ENCODE measurements at places on chromosomes 3 and 15. TPM values are rescaled to one million over a fixed set of nuclear protein-coding genes. Genes with fewer than 3 reads are reported as not detected.

DNA sequence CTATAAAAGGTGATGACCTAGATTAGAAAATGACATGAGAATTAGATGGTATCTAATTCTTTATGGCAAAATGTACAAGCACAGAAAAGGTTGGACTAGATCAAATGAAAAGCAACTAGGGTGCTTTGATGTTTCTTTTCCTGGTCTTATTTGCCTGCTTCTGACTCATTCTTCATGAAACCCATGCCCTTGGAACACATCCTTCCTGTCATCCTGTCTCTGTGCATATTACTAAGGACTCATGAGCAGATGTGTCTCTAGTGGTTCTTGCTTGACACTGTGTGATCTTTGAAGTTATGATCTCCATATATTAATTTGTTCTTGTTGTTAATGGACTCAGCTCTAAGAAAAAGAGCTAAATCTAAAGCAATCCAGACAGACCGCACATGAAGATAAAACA lies 314.0 kb downstream of the ERC2 start:
- peak; percentile 10 for DNase-seq

- peak; percentile 11 for DNase-seq
Measured at GRCh38 chr3:165884518-165884917, 47.3 kb upstream of the BCHE start.

DNA sequence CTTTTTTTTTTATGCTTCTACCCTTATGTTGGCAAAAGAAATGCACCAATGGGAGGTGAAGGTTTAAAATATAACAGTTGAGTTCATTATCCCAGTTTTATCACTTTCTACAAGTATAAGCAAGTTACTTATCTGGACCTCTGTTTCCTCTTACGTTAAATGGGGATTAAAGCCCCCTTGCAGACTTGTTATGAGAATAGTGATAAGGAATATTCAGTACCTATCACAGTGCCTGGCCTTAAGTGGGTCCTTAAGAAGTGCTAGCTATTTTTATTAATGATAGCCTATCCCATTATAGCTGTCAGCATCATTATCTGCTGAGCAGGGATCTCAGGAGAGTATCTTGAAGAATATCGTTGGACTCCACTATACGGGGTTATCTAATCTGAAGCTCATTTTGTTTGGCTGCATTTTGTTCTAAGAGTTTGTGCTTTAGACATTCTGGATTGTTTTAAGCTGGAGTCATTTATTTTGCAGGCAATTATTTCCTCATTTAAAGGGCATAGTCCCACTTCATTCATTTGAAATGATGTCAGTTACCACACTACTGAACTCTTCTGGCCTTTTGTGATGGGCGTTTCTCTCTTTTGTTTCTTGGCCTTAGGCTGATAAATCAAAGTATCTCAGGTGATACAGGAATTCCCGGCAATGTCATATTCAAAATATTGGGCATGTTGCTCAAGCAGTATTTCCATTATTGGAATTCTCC lies 28.8 kb downstream of the RAB8B start:
- peak; percentile 47 for DNase-seq

DNA sequence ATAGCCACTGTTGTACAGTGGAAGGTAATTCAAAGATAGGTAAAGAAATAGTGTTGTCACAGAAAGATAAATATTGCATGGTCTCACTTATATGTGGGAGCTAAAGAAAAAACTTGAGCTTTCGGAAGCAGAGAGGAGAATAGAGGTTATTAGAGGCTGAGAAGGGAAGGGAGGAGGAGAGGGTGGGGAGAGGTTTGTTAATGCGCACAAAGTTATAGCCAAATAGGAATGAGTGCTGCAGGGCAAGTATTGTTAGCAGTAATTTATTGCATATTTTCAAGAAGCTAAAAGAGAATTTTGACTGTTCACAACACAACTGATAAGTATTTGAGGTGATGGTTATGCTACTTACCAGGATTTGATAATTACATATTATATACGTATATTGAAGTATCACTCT lies 154.2 kb downstream of the GABRG3 start:
- no peak for DNase-seq

GRCh38 chr3:125482406-125482805 lies 37.6 kb downstream of the SNX4 start:
- no peak for DNase-seq

GRCh38 chr15:101090428-101090790 lies 161.4 kb downstream of the CHSY1 start:
- no peak for DNase-seq

GRCh38 chr3:155763870-155764463 lies 19.1 kb upstream of the PLCH1 start:
- DNase-seq = no peak

GRCh38 chr3:172646439-172647015 lies 64.3 kb downstream of the NCEH1 start:
- DNase-seq = peak; percentile 41

DNA sequence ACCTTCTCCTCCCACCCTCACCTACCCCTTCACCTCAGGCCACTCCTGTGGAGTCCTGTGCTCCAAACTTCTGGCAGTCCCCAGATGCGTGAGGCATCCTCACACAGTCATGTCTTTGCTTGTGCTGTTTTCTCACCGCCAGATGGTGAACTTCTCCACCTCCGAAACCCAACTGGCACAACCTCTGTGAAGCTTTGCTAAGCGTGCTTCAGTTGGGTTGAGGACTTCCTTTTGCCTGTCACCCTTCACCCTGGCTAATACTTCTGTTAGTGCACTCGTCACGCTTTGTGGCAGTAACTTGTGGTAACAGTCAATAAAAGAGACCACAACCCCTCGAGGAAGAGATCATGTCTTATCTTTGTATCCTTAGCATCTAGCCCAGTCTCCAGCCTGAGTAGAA lies 42.0 kb upstream of the SKOR1 start:
- DNase-seq = no peak

DNA sequence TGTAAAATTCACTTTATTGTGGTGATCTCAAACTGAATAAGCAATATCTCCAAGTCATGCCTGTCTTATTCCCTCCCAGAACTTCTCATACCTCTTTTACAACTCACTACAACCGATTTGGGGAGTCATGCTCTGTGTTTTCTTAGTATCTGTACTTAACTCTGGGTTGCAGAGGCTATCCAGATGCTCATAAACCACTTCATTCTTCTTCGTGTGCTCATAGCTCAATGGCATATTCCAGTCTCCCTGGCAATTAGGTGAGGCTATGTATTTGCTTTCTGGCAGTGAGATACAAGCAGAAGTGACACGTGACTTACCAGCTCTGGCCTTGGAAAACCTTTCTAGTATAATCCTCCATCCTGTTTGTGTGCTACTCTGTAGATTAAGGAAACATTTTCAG lies 360.9 kb downstream of the ZNF385D start:
- DNase-seq = peak; percentile 22

- no peak for DNase-seq
Measured at GRCh38 chr3:15638891-15639262, 37.3 kb downstream of the BTD start.

DNA sequence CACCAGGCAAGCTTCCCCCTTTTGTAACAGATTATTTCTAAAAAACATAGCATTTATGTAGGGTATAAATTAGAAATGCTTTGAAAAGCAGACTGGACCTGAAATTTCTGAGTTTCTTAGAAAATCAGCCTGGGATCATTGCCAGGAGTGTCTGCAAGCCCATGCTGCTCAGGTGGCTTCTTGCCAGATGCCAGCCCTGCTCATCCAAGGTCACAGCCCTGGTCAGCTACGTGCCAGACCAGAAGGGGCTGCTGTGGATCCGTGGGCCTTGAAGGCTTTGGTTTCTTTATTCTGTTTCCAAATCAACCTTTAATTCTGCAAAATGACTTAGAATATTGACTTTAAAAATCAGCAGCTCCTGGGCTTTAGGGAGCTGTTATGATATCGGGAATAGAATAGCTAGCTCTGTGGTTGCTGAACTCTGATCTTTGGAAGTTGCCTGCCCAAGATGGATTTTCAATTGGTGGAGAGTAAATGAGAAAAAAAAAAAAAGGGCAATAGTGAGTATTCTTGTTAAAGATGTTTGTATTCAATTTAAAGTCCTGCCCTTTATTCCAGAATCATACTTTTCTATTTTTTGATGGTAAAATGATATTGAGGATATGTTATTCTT lies 370.1 kb upstream of the ONECUT1 start:
- DNase-seq = no peak

GRCh38 chr3:38313695-38314094 lies 31.6 kb downstream of the SLC22A14 start:
- no peak for DNase-seq

DNA sequence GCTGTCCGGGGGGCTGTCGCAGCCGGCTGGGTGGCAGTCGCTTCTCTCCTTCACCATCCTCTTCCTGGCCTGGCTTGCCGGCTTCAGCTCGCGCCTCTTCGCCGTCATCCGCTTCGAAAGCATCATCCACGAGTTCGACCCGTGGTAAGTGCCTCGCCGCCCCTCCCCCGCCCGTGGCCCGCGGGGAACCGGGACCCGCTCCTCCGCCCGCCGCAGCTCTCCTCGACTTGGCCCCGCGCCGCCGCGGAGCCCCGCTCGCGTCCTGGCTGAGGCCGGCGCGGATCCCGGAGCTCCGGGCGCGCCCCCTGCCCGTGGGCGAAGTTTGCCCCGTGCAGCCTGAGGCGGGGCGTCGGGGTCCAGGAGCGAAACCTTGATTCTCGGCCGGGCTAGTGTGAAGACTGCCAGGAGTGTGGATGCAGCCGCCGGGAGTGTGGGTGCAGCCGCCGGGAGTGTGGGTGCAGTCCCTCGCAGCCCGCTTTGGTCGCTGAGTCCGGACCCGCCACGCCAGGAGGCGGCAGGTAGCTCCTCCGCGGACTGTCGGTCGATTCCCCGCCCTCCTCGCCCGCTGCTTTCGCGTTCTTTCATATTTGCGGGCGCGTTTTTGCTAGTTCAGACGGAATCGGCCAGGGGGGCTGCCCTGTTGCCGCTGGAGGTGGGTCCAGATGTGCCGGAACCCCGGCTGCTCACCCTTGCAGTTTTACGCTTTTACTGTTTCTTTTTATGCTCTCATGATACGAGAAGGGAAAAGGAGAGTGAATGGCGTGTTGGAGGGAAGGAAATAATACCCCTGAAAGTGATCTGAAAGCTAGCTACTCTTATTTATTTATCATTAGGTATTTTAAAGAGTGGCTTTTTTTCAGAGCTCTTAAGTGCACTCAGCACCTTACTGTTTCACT lies 692 bp downstream of the STT3B start:
- DNase-seq = no peak

DNA sequence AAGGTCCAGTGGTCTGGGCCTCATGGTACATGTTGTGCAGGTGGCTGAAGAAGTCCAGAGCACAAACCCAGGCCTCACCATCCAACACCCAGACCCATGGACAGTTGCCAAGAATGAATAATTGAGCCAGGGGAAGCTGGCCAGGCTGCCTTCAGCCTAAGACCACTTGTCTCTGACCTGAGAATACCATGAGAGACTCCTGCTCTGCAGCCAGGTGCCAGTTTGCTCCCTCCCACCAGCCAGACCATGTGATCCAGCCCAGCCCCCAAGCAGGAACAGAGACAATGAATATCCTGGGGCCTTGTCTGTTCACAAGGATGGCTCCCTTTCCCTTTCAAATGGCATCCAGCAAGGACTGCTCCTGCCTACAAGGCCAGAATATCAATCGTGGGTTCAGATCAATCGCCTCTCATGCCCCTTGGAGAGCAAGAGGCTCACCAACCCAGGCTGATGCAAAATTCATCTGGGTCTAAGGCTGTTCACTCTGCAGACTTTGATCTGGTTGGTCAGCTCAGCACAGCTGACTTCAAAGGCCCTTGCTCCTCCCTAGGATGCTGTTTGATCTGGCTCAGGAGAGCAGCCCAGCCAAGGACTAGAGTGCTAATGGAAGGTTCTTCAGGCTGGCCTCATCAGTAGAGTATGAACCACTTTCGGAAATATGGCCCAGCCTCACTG lies 13.4 kb downstream of the TRAIP start:
- DNase-seq = no peak

DNA sequence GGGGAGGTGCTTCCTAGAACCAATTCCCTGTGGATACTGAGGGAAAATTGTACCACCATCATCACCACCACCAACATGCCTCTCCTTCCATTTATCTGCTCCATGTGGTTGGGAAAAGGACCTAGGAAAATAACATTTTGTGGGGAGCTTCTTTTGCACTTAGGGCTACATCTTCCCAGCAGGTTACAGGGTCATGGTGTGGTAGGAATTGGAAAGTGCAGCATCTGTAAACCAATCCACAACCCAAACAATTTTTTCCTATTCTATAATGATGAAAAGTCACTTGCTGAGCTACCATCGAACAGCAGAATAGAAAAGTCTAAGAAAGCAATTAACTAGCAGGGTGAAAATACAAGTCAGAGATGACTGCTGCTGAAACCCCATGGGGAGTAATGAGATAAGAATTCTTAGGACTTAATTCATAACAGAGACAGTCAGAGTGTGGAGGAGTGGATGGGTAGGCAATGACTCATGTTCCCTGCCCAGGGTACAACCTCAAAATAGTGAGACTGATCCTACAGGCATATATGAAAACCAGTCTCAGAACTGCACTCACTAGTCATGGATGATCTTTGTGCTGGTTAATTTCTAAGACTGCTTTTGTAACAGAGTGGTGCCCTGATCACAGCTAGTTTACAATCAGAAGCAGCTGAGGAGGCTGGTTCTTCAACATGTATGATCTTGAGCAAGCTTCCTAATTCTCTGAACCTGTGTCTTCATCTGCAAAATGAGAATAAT lies 38.1 kb upstream of the LEKR1 start:
- DNase-seq = peak; percentile 92

GRCh38 chr3:194089357-194090177 lies 46.4 kb upstream of the HES1 start:
- DNase-seq = peak; percentile 100

- DNase-seq = no peak
Measured at GRCh38 chr3:47261301-47261700, 21.3 kb downstream of the KIF9 start.

DNA sequence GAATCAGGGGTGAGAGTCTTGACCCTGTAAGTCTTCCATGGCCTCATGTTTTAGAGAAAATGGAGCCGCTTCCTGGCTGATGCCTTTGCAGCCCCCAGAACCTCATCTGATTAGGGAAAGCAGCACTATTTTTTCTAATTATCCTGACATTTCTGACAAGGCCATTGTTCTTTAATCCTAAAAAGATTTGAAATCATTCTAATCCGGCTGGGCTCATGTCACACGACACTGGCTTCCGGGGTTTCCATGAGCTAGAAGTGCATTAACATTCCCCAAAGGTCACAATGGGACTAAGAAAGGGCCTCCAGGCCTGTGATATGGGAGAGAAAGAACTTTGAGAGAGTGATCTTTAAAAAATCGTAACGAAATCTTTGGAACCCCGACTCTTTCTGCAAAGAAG lies 33.1 kb downstream of the RBP2 start:
- no peak for DNase-seq

GRCh38 chr3:119145128-119145499 lies 851 bp upstream of the TEX55 start:
- no peak for DNase-seq

GRCh38 chr3:194042927-194043326 lies 93.0 kb upstream of the HES1 start:
- peak; percentile 54 for DNase-seq

GRCh38 chr15:75170711-75171341 lies 30.9 kb upstream of the C15orf39 start:
- peak; percentile 65 for DNase-seq

KNL1 gene
- 33.6 TPM for total RNA-seq

CYP8B1 gene
- not detected for total RNA-seq

PP2D1 gene
- not detected for total RNA-seq

PAQR5 gene
- 5.3 TPM for total RNA-seq

CGNL1 gene
- 4.7 TPM for total RNA-seq

GUCA1C gene
- not detected for total RNA-seq

MYD88 gene
- total RNA-seq = 2.1 TPM

GOLGA6L7 gene
- not detected for total RNA-seq
